ENCODE measurements at places on chromosomes 4 and X.

- no peak for DNase-seq
Observed at GRCh38 chrX:39175418-39176057, 374.3 kb downstream of the MID1IP1 start.

- DNase-seq = no peak
Observed at GRCh38 chrX:1598876-1599790, 7.7 kb downstream of the AKAP17A start.

GRCh38 chr4:82721819-82722423 lies 76.7 kb downstream of the SCD5 start:
- DNase-seq = no peak

- DNase-seq = no peak
Observed at GRCh38 chr4:152334931-152335330, 201.0 kb downstream of the FBXW7 start.

DNA sequence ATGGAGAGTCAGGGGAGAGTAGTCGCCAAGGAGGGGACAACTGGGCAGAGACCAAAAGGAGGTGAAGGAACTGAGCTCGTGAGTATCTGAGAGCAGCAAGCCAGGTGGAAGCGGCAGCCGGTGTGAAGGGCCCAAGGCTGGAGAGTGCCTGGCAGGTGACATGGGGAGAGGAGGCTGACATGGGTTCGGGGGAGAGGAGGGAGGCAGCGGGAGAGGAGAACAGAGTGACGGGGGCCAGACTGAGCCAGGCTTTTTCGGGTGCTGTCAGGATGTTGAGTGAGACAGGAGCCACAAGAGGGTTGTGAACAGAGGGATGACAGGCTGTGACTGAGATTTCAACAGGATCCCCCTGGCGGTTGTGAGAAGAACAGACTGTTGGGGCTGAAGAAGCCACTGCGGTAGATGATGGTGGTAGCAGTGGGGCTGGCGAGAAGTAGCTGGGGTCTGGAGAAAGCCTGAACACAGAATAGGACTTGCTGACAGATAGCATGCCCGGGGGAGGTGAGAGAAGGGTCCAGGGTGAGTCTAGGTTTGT lies 5.7 kb downstream of the ELK1 start:
- no peak for DNase-seq

GRCh38 chr4:9384126-9384525 lies 21.2 kb downstream of the USP17L30 start:
- no peak for DNase-seq

GRCh38 chr4:48792348-48793006 lies 12.4 kb upstream of the FRYL start:
- no peak for DNase-seq

DNA sequence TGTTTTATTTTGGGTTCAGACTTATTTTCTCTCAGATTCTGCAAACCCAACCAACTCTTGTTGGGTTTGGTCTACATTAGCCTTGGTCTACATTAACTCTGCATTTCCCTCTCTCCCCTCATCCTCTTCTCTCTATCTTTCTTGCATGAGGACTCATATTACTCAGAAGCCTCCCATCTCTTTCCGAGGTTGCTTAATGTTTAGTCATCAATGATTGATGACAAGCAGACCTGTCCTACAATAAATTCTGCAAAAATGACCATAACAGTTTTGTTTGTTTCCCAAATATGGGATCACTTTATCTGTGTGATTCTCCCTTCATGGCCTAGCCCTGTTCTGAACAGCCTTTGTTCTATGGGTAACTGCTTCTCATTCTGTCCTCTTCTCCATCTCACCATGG lies 75.2 kb downstream of the GABRB1 start:
- DNase-seq = no peak

DNA sequence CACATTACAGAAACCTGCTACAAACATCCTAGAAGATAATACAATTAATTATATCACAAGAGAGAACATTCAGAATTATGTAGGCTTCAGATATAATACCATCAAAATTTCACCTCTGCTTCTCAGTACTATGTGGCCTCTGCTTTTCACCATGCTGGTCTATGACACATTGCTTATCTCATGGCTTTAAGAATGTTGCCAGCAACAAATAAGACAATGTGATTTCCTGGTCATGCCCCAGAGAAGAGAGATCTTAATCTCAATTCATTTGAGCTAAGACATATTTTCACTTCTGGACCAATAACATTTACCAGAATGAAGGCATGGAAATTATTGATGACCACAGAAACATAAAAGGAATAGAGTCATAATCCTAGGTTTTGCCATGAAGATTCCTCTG lies 1233.4 kb upstream of the ADGRL3 start:
- DNase-seq = no peak

DNA sequence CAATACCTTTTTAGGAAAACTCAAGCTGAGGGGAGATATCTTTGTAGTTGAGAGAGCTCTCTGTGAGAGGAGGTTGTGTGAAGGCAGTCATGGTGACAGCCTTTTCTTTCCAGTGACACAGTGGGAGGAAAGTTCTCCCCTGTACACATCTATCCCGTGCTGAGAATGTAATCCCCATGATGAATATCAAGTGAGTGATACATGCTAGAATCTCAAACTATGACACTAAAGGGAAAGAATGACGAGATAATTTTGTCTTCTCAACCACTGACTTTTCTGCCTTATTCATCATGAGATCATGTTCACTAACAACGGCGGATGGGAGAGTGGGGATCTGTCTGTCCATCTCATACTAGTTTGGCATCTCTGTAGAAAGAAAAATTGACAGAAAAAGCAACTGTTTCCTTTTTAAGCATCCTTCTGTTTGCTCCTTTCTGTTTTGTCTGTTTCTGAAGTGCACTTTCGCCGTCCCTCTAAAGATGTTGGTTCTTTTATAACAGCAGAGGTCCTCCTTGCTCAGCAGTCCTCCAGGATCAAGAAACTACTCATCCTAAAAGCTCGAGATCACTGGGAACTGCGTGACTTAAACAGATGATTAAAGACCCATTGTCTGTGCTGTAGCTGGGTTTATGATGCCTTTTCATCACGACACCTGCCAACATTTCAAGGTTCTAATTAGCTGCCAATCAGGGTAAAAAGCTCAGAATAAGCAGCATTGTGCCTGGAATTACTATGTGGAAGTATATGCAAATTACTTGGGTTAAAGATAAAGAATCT lies 137.6 kb downstream of the DCK start:
- no peak for DNase-seq

- DNase-seq = no peak
Observed at GRCh38 chr4:184599492-184600135, 49.6 kb downstream of the CASP3 start.

DNA sequence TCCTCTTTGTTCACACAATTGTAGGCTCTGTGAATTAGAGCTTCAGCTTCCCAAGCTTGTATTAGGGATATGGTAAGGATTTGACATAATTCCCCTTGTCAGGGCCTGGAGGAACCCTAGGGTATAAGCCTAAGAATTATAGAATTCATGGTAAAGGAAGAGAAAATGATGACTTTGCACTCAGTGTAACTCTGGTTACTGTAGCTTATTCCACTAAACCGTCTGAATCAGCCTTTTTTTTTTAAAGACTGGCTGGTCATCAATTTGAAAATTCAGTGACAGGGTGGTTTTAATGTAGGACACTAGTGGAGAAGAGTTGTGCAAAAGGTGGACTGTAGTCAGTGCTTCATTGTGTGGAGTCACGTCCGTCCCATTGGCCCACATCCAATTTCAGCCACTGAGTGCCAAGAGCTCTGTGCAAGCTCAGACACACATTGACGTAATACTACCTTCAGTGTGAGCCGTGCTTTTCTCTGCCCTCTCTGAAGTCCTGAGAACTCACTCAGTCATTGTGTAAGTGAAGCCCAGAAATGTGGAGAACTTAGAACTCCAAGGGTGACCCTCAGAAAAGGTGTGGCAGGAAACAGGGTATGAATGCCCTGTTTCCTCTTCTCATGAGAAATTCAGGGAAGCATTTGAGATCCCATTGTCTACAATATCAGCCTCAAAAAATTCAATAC lies 449.8 kb downstream of the C4orf33 start:
- DNase-seq = no peak

DNA sequence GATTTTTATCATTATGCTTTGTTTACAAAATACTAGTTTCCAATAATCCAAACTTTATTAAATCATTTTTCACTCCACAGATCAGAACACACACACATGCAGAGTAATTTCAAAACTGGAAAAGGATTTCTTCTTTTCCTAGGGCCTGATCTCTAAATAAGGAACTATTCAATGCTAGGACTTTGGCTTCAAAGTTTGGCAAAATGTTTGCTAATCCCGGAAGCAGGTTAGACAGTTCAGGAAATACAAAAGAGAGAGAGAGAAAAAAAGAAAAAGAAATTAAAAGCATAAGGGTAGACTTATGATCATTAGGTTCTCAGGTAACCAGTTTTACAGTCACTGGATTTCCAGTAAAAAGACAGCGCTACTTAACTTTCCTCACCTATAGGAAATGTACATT lies 211.0 kb downstream of the DCLK2 start:
- DNase-seq = no peak

DNA sequence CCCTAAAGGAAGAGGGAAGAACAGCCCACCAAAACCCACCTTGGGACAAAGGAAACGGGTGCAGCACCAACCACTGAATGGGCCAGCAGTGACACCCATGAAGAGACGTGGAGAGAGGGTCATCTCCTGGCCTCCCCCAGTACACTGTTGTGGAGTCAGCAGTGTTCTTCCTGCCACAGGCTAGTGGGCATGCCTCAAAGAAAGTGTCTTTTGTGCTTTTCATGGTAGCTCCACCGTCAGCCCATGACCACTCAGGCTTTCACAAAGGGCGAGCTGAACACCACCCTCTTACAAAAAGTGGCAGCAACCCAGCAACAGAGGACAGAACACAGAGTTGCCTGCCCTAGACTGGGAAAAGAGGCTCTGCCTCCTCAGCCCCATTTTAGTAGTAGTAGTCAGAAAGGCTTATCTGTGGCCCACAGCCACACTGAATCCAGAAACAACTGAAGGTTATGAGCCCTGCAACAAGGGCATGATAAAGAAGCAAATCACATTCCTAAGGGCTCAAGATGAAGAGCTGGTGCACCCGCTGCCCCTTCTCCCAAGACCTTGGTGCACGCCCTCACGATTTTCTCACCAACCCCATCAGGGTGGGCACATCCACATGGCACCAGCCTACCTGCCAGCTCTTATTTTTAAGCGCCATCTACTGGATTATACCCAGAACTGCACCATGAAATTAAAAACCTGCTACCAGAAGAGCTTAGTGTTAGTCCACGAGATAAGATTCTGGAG lies 53.1 kb downstream of the RAB28 start:
- no peak for DNase-seq

DNA sequence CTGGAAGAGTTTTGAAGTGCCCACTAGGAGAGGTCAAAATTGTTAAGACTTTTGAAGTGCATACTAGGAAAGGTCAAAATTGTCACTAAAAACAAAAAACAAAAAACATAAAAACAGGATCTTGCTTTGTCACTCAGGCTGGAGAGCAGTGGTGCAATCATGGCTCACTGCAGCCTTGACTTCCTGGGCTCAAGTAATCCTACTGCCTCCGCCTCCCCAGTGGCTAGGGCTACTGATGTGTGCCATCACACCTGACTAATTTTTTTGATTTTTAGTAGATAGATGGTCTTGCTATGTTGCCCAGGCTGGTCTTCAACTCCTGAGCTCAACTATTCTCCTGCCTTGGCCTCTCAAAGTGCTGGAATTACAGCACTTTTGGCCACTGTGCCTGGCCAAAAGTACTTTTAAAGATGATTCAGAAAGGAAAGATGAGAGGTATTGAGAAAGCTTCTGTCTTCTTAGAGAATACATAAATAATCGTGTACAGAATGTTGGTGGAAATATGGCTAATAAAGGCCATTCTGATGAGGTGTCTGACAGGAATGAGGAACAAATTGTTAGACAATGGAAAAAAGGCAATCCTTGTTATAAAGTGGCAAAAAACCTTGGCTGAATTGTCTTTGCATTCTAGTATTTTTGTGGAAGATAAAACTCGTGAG lies 43.3 kb upstream of the STX18 start:
- no peak for DNase-seq

DNA sequence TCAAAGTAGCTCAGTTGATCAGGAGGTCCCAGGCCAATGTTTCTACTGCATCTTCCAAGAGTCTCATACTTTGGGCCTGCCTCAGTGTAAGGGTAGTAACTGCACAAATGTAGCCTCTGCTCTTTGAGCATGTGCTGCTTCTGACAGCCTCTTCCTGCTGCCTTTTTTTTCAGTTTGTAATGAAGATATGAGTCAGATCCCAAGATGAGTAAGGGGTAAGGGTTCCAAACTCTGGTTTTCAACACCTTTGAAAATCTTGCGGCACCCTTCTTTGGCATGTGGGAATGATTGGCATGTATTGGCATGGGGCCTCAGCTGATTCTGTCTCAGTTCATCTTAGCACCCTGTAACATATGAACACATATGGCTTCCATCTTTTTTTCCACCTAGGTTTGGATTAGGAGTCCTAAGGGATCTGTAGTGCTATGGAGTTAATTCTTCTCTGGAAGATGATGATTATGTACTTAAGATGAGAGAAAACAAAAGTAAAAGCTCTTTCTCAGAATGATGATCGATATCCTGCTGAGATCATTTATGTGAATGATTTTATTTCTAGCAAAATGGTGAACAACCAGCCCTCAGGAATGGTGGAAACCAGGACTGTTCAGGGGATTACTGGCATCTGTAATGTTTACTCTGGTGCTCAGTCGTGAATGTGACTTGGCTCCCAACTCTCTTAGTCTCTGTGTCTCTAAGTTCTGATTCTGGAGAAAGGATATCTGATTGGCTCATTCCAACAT lies 118.7 kb upstream of the PRPS2 start:
- DNase-seq = no peak

GRCh38 chr4:3323071-3323481 lies 30.3 kb downstream of the RGS12 start:
- no peak for DNase-seq

DNA sequence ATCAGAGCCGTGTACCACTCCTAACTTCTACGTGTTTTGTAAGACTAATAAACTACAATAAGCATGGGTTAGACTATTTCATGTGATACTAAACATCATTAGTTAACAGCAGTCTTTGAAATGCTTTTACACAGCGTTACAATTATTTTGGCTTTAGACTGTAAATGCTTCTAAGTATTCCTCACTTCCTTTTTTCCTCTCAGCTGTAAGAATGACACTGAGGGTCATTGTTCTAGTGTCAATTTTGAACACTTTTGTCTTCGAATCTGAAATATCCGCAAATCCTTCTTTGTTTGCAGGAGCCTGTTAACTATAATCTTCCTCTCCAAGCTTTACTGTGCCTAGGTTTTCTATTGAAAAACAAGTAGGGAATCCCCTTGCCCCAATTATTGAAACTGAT lies 1.5 kb downstream of the ABCE1 start:
- DNase-seq = no peak

DNA sequence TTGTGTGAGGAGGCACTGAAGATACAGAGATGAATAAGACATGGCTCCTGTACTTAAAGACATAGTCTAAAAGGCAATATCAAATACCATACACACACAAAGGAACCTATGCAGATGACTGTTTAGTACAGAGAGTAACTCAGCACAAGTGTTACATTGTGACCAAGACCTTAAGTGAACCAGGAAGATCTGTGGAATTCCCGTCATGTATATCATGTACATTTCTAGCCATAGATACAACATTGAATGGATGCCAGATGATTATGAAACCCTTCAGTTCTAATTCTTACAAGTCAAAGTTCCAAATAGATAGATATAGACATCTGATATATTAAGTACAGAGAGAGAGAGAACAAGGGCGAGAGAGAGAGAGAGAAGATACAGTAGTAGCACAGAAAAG lies 73.2 kb downstream of the PAK3 start:
- no peak for DNase-seq

All from stimulated activated CD8-positive, alpha-beta memory T cell treated with anti-CD3 and anti-CD28 coated beads, Interleukin-4, amount 100 ng/mL, for 1 hour (primary cell).